Endothelial cell (in vitro differentiated cells): ENCODE measurements at places on chromosomes 5 and 9.

DNA sequence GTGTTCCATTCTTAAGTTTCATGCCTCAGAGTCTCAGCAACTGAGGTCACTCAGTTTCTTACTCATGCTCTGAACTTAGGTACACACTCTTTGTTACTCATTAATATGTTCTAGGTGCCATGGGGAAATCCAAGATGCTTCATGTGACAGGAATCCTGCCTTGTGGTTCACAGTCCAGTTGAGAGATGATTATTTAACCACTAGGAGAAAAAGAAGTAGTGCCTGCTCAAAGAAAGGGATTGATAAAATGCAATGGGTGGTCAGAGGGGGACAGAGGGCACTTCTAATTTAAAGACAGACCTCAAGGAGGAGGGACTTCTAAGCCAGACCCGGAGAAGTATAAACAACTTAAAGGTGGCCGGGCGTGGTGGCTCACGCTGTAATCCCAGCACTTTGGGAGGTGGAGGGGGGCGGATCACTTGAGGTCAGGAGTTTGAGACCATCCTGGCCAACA lies 69.0 kb downstream of the UGCG start:
- no peak for DNase-seq
- H3K4me1 ChIP-seq: no peaks in the 10 kb centered on the region
- peaks cover 1% of the 10 kb centered on the region for H3K27me3 ChIP-seq
- H3K27ac ChIP-seq: no peak overlapping the region
- no peak overlapping the region for H3K4me3 ChIP-seq

- H3K4me3 ChIP-seq: no peak overlapping the region
- no peak for DNase-seq
- no peak overlapping the region for H3K27ac ChIP-seq
- H3K36me3 ChIP-seq: no peaks in the 10 kb centered on the region
- no peaks in the 10 kb centered on the region for H3K27me3 ChIP-seq
These were observed 117.3 kb upstream of the CDH12 start for GRCh38 chr5:22970491-22970890.

DNA sequence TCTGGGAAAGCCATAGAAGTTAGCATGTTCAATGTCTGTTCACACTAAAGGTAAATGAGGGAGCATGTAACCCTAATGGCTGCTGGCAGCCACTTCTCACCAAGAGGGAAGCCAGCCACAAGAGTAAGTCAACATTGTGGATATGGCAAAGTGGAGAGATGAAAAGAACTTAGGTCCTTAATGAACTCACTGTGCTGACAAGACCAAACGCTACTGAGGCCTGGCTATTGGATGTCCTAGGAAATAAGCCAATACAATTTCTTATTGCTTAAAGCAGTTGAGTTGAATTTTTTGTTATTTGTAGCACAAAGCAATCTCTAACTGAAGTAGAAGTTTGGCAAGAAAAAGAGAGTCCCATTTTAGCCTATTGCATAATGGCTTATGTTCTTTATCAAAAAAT lies 6.8 kb downstream of the GPR150 start:
- peaks cover 12% of the 10 kb centered on the region for H3K4me1 ChIP-seq
- H3K27ac ChIP-seq: no peak overlapping the region
- H3K4me3 ChIP-seq: no peak overlapping the region
- DNase-seq: no peak
- peaks cover 1% of the 10 kb centered on the region for H3K36me3 ChIP-seq

- DNase-seq: no peak
- peaks cover 16% of the 10 kb centered on the region for H3K27me3 ChIP-seq
- no peaks in the 10 kb centered on the region for H3K36me3 ChIP-seq
These were observed 16.2 kb upstream of the PTGS1 start for GRCh38 chr9:122354536-122355199.

GRCh38 chr5:155040984-155041653 lies 27.6 kb downstream of the KIF4B start:
- no peaks in the 10 kb centered on the region for H3K36me3 ChIP-seq
- H3K27me3 ChIP-seq: no peaks in the 10 kb centered on the region
- H3K4me3 ChIP-seq: no peak overlapping the region

GRCh38 chr9:131272212-131272611 lies 4.1 kb downstream of the FAM78A start:
- H3K4me3 ChIP-seq: no peak overlapping the region
- peak overlapping the region; percentile 72 for H3K27ac ChIP-seq
- peaks cover 62% of the 10 kb centered on the region for H3K4me1 ChIP-seq
- H3K36me3 ChIP-seq: peaks cover 22% of the 10 kb centered on the region
- no peak for DNase-seq

GRCh38 chr9:21096172-21096900 lies 18.6 kb upstream of the IFNB1 start:
- no peaks in the 10 kb centered on the region for H3K27me3 ChIP-seq
- no peak for DNase-seq

DNA sequence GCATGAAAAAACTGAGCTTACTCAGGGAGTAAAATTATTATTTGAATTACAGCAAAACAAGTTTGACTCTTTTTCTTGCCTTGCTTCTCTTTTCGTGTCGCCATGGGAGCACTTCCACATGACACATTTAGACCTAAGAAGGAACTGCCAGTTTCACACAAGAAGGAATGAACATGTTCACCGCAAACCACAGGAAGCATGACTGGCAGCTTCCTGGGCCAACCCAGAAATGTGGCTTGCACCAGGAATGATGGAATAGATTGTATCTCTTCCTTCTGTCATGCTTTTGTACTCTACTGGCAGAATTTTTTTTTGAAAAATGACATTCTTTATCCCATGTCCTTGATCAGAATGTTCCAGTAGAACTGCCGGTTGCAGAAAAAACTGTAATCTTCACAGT lies 32.9 kb upstream of the MAN2A1 start:
- H3K4me3 ChIP-seq: no peak overlapping the region
- no peaks in the 10 kb centered on the region for H3K27me3 ChIP-seq
- peaks cover 5% of the 10 kb centered on the region for H3K4me1 ChIP-seq
- peak; percentile 10 for DNase-seq

DNA sequence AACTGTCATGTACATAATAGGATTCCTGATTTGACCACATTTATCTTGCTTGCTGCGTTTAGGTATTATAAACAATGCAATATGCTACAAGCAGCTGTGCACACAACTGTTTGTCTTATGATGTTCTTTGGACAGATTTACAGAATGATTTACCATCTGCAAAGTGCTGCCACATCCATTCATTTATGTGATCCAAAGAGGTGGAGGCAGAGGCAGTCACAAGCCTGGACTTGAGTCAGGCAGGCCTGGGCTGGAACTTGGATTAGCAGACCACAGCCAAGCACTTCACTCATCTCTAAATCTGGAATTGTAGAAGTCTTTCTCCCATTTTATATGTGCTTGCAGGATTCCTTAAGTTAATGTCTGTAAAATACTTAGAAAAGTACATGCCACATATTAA lies 149.0 kb downstream of the INSYN2B start:
- H3K4me3 ChIP-seq: no peak overlapping the region
- H3K36me3 ChIP-seq: no peaks in the 10 kb centered on the region
- H3K27me3 ChIP-seq: no peaks in the 10 kb centered on the region
- H3K27ac ChIP-seq: no peak overlapping the region

GRCh38 chr5:177995691-177996595 lies at the start of gene PROP1:
PROP1 (minus strand) TSS chr5:177996242; CDS start chr5:177995933, 309 bp downstream.
- H3K4me3 ChIP-seq: no peak within 1 kb of the TSS
- peaks cover 4% of the 10 kb centered on the region for H3K36me3 ChIP-seq
- DNase-seq: no peak
- no peaks in the 10 kb centered on the region for H3K4me1 ChIP-seq
- H3K27ac ChIP-seq: peak within 1 kb of the TSS; percentile 22

- no peak overlapping the region for H3K4me3 ChIP-seq
- H3K27ac ChIP-seq: no peak overlapping the region
- no peaks in the 10 kb centered on the region for H3K27me3 ChIP-seq
- H3K4me1 ChIP-seq: no peaks in the 10 kb centered on the region
These were observed 30.4 kb downstream of the ACO1 start for GRCh38 chr9:32414856-32415255.

DNA sequence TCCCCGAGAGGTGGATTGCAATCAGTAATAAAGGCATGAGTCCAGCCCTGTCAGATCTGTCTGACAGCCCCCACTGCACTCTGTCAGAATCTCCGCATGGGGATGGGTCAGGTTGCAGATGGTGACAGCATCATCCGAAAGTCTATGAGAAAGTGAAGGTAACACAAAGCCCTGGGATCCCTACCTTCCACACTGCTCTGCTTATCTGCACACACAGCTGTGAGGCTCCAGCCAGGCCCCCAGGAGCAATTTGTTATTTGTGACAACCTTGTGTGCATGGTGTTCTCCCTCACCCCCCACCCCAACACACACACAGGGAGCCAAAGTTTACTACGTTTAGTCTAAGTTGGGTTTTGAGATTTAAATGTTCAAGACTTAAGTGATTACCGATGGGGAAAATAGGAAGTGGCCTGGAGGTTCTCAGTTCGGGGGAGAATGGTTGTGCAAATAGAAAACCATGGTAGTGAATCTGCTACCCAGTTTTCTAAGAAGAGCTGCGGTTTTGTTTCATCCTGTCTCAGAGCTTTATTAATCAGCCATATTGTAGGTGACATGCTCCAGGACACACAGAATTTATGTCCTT lies 92.7 kb downstream of the SV2C start:
- H3K4me1 ChIP-seq: peaks cover 8% of the 10 kb centered on the region
- no peak overlapping the region for H3K27ac ChIP-seq
- H3K36me3 ChIP-seq: no peaks in the 10 kb centered on the region

DNA sequence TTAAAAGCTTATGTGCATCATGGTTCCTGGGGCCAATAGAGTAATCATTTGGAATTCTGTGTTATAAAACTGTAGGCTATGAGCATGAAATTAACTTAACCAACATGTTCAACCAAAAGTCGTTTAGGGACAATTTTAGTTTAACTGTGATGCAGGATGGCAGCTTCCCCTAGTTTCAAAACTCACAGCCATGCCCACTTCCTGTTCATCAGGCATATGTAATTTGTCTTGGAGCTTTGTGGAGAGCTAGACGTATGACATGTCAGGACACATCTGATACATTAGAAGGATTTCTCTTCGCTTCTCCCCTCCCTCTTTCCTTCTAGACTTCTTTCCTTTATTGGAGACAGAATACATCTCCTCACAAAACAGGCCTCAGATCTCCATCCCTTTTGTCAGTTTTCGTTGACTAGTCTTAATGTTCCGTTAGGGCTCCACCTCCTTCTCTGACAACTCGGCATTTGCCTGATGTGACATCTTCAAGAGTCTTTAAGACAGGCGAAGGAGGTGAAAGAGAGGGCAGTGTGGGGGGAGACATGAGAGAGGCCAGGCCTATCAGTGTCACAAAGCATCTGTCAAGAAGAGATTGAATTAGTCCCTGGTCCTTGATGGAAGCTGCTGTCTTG lies 176.0 kb downstream of the MSX2 start:
- H3K4me1 ChIP-seq: peaks cover 8% of the 10 kb centered on the region
- no peak overlapping the region for H3K4me3 ChIP-seq
- H3K27ac ChIP-seq: no peak overlapping the region
- DNase-seq: no peak

DNA sequence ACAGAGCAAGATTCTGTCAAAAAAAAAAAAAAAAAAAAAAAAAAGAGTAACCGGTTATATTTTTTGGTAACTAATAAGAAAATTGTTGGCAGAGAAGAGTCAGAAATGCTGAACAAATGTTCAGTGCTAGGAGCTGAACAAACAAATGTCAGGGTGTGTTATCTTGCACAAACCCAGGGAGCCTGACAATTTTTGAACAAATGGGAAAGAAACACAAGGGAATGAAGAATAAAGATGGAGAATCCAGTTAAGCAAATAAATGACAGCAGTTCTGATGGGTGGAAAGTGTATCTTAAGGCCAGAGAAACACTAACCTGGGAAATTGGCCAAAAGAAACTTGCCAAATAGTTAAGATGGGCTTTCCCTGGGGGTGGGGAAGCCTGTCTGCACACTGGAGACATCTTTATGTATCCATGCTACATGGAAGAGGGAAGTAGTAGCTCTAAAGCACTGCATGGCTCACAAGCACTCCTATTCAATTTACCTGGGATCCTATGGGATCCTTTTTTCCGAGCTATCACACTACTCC lies 23.7 kb downstream of the KLHL3 start:
- peaks cover 2% of the 10 kb centered on the region for H3K27me3 ChIP-seq
- H3K4me3 ChIP-seq: no peak overlapping the region
- H3K27ac ChIP-seq: no peak overlapping the region
- peaks cover 11% of the 10 kb centered on the region for H3K4me1 ChIP-seq
- no peak for DNase-seq

DNA sequence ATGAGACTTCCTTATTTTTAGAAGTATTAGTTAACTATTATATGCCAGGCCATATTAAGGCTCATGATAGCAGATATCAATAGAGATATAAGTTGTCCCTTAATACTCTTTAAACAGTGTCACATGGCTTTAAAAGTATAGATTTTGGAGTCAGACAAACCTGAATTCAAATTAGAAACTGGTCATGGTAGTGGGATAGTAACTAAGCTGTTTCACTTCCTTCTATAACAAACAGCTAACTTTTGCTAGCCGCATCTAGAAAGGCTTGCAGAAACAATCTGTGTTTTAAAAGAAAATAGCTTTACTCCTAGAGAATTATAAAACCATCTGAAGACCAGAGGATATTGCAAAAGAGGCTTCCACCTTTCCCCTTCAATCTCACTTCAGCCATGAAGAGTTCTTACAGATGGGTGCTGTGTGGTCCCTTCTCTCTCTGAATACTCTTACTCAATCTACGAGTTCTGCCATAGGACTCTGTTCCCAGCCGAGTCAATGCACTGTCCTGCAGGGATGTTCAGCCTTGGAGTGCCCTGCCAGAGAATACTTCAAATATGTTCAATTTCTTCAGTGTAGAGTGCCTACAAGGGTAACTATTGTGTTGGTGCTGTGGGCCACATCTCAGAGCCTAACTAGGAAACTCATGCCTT lies 810.2 kb downstream of the EFNA5 start:
- no peak for DNase-seq
- no peak overlapping the region for H3K4me3 ChIP-seq
- no peak overlapping the region for H3K27ac ChIP-seq

- no peaks in the 10 kb centered on the region for H3K4me1 ChIP-seq
- H3K36me3 ChIP-seq: no peaks in the 10 kb centered on the region
- no peak overlapping the region for H3K4me3 ChIP-seq
These were observed 122.3 kb upstream of the RAI14 start for GRCh38 chr5:34533582-34534522.

DNA sequence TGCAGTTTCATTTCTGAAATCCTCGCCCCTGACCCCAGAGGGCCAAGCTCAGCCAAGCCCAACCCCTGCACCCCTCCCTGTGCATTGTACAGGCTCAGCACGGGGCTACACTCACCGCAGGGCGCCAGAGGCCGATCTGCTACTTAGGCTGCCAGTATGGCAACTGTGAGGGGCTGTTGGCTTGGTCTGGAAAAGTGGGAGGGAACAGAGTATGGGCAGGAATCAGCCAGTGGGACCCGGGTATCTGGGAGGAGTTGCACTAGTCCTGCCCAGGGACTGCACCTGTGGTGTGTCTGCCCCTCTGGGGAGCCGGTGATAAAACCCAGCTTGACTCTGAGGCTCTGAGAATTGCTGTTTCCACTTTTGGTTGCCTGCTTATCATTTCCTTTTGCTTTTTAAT lies 167.4 kb upstream of the KIF2A start:
- H3K36me3 ChIP-seq: no peaks in the 10 kb centered on the region
- no peak overlapping the region for H3K4me3 ChIP-seq
- peaks cover 2% of the 10 kb centered on the region for H3K27me3 ChIP-seq
- no peak overlapping the region for H3K27ac ChIP-seq
- no peak for DNase-seq
- no peaks in the 10 kb centered on the region for H3K4me1 ChIP-seq

GRCh38 chr5:107653685-107654084 lies 17.1 kb downstream of the EFNA5 start:
- peaks cover 18% of the 10 kb centered on the region for H3K4me1 ChIP-seq
- DNase-seq: no peak
- H3K27me3 ChIP-seq: no peaks in the 10 kb centered on the region
- H3K36me3 ChIP-seq: no peaks in the 10 kb centered on the region
- no peak overlapping the region for H3K27ac ChIP-seq
